ENCODE measurements at places on chromosomes 1 and 21. TPM values are rescaled to one million over a fixed set of nuclear protein-coding genes. Genes with fewer than 3 reads are reported as not detected.

SLC39A1 gene
- 180 TPM for total RNA-seq

MYCL gene
- 2.5 TPM for total RNA-seq

DCST2 gene
- total RNA-seq, result 0.19 TPM

TRIM46 gene
- 2.3 TPM for total RNA-seq

MRPS14 gene
- 42.1 TPM for total RNA-seq

OR6K3 gene
- not detected for total RNA-seq

SELE gene
- total RNA-seq, result not detected

CNIH3 gene
- 11.2 TPM for total RNA-seq

MNDA gene
- total RNA-seq, result not detected

CELSR2 gene
- total RNA-seq, result 6.4 TPM

RNU1-1 gene
- total RNA-seq, result under 0.01 TPM

MIS18A gene
- total RNA-seq, result 14.5 TPM

RHD gene
- total RNA-seq, result not detected

FHAD1 gene
- total RNA-seq, result 0.30 TPM

LCE1E gene
- total RNA-seq, result not detected
